Right hindlimb (tissue), 1 donor: ENCODE measurements at places on chromosomes 13 and 19.

DNA sequence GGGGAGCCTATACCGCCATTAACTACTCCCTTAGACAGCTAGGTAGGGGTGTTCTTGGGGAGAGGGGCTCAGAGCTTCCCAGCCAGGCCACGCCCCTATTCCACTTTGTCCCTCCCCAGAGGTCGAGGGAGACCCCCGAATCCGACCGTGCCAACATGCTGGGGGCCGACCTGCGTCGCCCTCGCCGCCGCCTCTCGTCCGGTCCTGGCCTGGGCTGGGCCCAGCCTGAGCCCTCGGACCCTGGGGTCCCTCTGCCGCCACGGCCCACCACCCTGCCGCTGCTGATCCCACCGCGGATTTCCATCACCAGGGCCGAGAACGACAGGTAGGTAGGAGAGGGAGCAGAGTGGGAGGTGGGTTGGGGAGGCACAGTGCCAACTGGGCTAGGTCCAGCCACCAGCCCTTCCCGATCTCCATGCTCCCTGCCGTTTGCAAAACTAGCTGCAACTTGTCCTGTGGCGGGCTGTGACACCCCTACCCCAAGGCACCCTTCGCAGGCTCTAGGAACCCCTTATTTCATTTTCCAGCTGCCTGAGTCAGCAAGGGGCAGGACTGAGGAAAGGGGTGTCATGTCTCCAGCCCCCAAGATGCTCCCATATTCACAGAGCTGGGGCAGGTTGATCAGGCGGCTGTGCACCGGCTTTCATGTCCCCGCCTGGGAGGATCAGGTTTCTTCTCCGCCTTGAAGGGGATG, 2.6 kb upstream of the PDE4A start:
- no peak for DNase-seq

DNA sequence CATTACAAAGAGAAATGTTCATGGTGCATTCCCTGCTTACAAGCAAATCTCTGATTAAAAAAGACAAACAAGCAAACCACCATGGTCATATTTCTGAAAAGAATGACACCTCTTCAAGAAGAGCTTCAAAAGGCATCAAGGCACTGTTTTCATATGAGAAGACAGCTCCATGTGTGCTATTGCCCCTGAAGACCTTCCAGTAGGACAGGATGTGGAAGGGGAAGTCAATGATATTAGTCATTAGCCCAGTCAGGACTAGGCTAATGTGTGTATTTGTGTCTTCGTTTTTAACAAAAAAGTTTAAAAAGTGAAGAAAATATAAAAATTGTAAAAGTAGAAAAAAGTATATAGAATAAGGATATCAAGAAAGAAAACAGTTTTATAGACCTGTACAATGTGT, 534.7 kb upstream of the ARGLU1 start:
- DNase-seq: no peak

DNA sequence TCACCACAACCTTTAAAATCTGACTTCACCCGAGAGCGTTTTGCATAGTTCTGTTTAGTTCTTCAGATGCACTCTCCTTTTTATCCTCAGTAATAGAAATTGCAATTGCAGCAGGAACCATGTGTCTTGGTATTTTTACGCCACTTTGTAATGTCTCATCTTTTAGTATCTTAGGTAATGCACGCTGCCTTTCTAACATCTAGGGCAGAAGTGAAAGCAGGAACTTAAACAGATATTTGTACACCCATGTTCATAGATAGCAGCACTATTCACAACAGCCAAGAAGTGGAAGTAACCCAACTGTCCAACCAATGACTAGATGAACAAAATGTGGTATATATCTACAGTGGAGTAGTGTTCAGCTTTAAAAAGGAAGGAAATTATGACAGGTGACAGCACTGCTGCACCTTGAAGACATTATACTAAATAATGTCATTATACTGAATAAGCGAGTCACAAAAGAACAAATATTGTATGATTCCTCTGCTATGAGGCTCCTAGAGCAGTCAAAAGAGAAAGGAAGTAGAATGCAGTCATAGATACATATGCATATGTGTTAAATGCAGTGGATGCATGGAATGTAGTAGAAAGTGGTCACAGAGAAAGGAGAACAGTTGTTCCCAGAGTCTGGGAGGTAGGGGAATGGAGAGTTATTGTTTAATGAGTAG, 105.9 kb upstream of the GJB6 start:
- DNase-seq: no peak

- DNase-seq: no peak
Measured at GRCh38 chr19:6086068-6086788, 24.1 kb downstream of the RFX2 start.

DNA sequence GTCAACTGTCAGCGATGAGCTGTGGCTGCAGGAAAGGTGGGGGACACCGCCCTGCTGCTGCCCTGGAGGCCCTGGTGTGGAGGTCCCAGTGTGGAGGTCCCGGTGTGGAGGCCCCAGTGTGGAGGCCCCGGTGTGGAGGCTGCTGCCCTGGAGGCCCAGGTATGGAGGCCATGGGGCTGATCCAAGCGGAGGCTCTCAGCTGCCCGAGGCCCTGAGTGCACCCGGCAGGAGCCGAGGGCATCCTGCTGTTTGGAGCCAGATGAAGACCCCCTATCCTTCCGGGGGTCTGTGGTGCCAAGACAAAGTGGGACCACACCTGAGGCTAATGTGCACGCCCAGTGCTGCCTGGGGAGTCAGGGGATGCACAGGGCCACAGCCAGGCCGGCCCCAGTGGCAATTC, 210.4 kb upstream of the SOX1 start:
- DNase-seq: no peak

GRCh38 chr19:21439201-21439751, 42.3 kb downstream of the ZNF493 start:
- DNase-seq: no peak

DNA sequence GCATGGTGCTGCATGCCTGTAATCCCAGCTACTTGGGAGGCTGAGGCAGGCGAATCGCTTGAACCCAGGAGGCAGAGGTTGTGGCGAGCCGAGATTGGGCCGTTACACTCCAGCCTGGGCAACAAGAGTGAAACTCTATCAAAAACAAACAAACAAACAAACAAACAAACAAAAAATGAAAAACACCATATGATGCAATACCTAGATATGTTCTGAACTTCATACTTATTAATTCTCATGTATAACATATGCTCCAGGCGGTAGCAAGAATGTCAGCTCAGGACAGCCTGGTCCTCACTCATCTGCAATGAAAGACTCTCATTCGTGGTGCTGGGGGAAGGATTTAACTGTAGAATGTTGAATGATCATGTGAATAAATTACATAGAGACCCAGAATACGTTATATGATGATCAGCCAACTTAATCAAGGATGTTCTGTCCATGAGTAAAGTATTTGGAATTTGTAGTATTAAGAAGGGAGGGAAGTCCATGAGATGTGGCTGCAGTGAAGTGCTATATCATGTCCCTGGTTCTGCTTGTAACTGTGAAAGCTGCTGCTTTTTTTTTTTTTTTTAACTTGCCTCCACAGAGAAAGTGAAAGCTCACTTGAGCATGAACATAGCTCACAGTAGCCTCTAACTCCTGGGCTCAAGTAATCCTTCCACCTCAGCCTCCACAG, 206.8 kb downstream of the UQCRFS1 start:
- no peak for DNase-seq

DNA sequence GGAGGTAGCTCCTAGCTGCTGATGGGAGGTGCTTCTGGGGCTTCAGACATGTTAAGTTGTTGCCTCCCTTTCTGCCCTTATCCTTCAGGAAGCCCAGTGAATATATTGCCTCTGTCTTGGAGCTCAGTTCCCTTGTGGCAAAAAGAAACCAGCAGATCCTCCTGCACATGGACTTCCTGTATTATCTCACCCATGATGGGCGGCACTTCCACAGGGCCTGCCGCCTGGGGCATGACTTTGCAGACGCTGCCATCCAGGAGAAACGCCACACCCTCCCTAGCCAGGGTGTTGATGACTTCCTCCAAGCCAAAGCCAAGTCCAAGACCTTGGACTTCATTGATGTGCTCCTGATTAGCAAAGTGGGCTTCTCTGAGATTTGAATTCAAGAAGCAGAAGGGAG, 6.0 kb upstream of the CYP4F12 start:
- DNase-seq: no peak

DNA sequence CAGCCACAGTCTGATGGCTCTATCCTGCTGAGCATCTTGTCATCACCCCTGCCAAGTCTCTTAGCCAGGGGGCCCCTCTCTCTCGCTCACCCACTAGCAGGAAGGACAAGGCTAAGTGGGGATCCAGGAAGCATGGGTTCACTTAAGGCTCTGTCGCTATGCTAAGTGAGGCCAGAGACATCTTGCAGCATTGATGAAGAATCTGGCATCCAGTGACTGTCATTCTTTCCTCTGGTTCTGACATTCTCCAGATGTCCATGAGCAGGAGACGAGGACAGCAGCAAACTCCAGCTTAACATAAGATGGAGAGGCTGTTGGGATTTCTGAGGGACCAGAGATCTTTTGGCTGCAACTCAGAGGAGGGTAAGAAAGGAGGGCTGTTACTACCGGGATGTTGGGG, 230.2 kb downstream of the TSHZ3 start:
- no peak for DNase-seq

- DNase-seq: no peak
Measured at GRCh38 chr19:34580055-34580336, 97.0 kb downstream of the SCGB2B2 start.

- DNase-seq: peak; percentile 57
Measured at GRCh38 chr13:43767341-43767931, 19.3 kb downstream of the ENOX1 start.

GRCh38 chr13:83733293-83733692, 149.0 kb downstream of the SLITRK1 start:
- no peak for DNase-seq

DNA sequence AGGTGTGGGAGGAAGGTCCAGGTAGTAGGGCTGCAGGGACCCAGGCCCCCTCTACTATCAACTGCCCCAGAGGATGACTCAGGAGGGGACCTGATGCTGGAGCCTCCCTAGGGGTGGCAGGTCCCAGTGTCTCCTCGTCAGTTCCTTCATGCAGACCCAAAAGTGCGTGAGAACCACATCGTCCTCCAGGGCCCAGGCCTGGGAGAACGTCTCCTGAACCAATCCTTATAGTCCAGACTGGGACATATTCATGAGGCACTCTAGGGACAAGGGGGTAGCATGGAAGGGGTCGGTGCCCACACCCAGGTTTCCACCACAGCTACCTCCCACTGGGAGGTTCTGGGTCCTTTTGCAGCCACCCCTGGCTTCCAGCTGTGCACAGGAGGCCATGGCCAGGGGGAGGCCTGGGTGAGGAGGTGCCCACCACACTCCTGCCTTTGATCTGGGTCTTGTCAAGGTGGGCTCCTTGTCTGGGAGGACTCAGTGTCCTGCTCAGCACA, 38.0 kb upstream of the TPM4 start:
- DNase-seq: no peak

DNA sequence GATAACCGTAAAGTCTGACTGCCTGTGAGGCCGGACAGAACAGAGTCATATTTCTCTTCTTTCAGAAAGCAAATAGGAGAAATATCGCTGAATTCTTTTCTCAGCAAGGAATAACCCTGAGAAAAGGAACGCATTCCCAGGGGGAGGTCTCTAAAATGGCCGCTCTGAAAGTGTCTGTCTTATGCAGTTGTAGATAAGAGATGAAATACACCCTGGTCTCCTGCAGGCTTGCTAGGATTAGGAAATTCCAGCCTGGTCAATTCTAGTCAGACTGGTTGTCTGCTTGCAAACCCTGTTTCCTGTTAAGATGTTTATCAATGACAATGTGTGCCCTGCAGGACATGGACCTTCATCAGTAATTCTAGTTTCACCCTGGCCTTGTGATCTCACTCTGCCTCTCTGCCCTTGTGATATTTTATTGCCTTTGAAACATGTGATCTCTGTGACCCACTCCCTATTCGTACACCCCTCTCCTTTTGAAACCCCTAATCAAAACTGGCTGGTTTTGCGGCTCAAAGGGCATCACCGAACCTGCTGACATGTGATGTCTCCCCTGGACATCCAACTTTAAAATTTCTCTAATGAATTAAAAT, 934.8 kb upstream of the SPRY2 start:
- DNase-seq: no peak

DNA sequence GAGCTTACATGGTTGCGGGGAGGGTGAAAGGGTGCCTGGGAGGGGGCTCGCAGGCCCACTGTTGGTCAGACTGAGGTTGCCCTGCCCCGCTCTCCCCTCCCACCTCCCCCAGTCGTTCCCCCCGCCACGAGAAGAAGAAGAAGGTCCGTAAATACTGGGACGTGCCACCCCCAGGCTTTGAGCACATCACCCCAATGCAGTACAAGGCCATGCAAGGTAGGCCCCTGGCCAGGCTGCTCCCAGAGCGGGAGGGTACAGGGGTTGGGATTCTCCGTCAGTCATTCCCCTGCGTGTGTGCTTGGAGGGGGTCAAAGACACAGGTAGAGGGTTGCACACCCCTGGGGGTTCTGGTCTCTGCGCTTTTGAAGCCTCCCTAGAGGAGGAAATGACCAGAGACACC, 5.6 kb downstream of the U2AF2 start:
- DNase-seq: no peak

- DNase-seq: no peak
Measured at GRCh38 chr19:18109733-18110608, 12.4 kb downstream of the MAST3 start.

- DNase-seq: no peak
Measured at GRCh38 chr13:83340170-83340569, 542.1 kb downstream of the SLITRK1 start.

DNA sequence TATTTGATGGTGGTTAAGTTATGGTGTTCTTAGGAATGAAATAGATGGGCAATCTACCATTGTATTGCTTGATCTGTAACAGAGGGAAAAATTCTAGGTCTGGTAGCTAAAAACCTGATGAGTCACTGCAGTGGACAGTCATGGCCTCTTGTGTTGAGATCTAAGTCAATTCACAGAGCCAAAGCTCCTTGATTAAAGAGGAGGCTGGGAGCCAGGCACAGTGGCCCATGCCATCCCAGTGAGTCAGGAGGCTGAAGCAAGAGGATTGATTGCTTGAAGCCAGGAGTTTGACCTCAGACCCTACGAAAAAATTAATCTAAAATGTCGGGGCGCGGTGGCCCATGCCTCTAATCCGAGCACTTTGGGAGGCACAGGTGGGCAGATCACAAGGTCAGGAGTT, 67.1 kb upstream of the KPNA3 start:
- no peak for DNase-seq

GRCh38 chr13:38743466-38743865, 56.6 kb downstream of the FREM2 start:
- DNase-seq: no peak

DNA sequence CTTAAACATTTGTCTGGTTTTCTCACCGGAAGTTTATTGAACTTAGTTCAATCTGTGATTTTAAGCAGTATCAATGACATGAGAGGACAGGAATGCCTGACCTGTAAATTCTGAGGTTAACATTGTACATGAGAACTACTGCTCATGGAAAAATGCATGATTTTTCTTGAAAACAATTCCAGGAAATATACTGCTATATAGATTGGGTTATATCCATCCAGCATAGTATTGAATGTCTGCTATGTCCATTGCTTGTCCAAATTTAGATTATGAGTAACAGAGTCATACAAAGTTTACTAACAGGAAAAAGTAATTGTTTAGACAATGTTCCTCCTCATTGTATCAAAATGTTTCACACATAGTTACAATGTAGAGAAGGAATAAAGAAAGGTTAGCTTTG, 606.8 kb downstream of the DACH1 start:
- no peak for DNase-seq
